AG04450 (cell line): ENCODE measurements at places on chromosomes 7 and 10. TPM values are rescaled to one million over a fixed set of nuclear protein-coding genes. Genes with fewer than 3 reads are reported as not detected.

The STOX1 gene
- 0.07 and 0.12 TPM in 2 replicates for polyA plus RNA-seq

The INMT gene
- polyA plus RNA-seq: 6.6 and 7.6 TPM in 2 replicates

The CHAT gene
- polyA plus RNA-seq: not detected in 2 replicates

The CEP41 gene
- 23.6 and 26.4 TPM in 2 replicates for polyA plus RNA-seq

The FAM221A gene
- polyA plus RNA-seq: 3.1 and 3.5 TPM in 2 replicates

The USP6NL gene
- 12.0 and 13.0 TPM in 2 replicates for polyA plus RNA-seq

The OR2A7 gene
- 0.06 TPM in 1 of 2 replicates, not detected in the other for polyA plus RNA-seq

The CPXM2 gene
- polyA plus RNA-seq: not detected in 2 replicates

The MKI67 gene
- 8.0 and 10.3 TPM in 2 replicates for polyA plus RNA-seq

The BMI1 gene
- polyA plus RNA-seq: 40.4 and 50.4 TPM in 2 replicates

The MICALL2 gene
- 8.5 and 9.6 TPM in 2 replicates for polyA plus RNA-seq

The CLDN3 gene
- polyA plus RNA-seq: not detected in 2 replicates

The CYP3A5 gene
- 0.21 and 0.31 TPM in 2 replicates for polyA plus RNA-seq

DNA sequence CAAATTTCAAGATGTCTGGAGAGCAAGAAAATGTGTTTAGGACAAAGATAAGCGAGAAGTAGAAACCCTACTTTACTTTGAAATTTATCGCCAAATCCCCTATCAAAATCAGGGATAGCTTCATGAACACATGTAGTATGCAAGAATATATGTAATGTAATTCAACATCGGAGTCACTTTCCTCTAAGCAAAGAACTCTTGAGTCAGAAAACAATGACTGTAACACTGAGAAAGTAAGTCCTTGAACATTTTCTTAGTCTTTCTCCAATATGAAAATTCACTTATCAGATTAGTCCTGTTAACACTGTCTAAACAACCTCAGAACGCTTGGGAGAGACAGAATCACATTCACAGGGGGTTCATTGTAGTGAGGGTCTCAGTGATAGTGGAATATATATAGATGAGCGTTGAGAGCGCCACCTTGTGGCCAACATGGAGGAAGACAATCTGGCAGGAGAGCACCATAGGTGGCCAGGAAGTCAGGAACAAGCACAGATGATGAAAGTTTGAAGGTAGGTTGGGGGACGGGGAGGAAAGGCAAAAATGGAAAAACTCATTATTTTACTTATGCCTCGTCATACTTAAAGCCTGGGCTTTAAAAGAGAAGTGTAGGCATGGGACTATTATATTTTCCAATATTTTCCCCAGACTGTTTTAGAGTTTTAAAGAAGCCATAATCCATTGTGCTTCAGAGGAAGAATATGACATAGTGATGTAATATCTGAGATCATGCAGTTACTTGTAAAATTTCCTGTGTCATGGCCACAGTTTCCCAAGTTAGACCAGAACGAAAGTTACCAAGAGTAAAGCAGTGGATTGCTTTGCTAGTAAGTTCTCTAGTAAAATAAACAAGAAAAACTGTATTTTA, 115.5 kb upstream of the GNAI1 start:
- DNase-seq: peak; percentile 26

DNA sequence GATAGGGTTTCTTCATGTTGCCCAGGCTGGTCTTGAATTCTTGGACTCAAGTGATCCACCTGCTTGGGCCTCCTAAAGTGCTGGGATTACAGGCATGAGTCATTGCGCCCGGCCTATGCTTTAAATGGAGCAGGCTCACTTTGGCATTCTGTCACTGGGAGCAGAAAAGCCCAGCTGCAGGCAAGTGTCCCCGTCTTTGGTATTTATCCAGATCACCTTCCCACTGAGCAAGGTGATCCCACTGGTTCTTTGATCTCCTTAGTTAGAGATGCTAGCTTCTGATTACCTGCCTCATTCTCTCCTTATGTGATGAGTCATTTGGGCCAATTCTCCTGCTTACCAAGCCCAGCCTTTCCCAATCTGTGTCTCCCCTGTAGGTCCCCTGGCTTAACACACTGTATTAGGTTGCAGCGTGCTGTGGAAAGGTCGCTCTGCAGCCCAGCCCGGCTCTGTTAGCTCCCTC, 39.3 kb downstream of the SPDYE5 start:
- no peak for DNase-seq

- no peak for DNase-seq
Observed at GRCh38 chr10:470339-471003, 219.0 kb downstream of the DIP2C start.

DNA sequence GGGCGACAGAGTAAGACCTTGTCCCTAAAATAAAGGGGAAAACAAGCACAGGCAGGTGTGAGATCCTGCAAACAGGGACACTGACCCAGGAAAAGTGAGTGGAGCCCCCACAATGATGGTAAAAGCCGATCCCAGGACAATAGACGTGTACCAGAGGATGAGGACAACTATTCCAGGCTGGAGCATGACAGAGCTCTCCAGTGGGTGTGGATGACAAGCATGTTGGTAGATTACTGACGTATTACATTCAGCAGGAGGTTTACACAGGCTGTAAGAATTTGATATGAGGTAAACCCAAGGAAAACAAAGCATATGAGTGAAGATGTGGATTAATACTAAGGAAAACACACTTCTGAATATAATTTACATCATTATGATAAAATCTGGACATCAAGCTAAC, 27.8 kb upstream of the SMURF1 start:
- DNase-seq: no peak

GRCh38 chr7:127658970-127659630, 7.1 kb downstream of the SND1 start:
- no peak for DNase-seq

GRCh38 chr7:68417659-68418058, 1180.6 kb upstream of the AUTS2 start:
- DNase-seq: no peak

GRCh38 chr10:102802920-102803534, 34.2 kb downstream of the CYP17A1 start:
- peak; percentile 79 for DNase-seq

GRCh38 chr7:133916621-133917020, 210.5 kb upstream of the LRGUK start:
- no peak for DNase-seq
